ENCODE measurements at places on chromosomes 2 and 18. TPM values are rescaled to one million over a fixed set of nuclear protein-coding genes. Genes with fewer than 3 reads are reported as not detected.

RGPD3 gene
- total RNA-seq = 0.14 TPM

SERPINB7 gene
- total RNA-seq = not detected

TRIB2 gene
- total RNA-seq = 54.0 TPM

- DNase-seq = no peak
Measured at GRCh38 chr2:66962716-66963115, 434.4 kb upstream of the ETAA1 start.
